ENCODE measurements at places on chromosomes 7 and 10.

- DNase-seq = no peak
Measured at GRCh38 chr10:68594405-68594804, 34.3 kb downstream of the TET1 start.

DNA sequence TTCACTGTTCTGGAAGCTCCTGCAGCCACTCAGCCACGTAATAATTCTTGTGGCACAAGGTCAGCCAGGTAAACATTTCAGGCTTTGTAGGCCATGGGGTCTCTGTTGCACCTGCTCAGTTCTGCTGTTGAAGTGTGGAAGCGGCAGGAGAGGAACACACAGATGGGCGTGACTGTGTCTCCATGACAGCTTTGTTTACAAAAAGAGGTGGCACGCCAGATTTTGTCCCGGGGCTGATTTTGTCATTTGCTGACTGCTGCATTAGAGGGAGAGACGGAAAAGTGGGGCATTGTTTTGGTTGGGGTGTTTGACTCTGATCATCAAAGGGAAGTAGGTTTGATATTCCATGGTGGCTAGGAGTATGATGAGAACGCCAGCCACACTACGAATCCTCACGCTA lies 103.1 kb downstream of the PRKAG2 start:
- no peak for DNase-seq

DNA sequence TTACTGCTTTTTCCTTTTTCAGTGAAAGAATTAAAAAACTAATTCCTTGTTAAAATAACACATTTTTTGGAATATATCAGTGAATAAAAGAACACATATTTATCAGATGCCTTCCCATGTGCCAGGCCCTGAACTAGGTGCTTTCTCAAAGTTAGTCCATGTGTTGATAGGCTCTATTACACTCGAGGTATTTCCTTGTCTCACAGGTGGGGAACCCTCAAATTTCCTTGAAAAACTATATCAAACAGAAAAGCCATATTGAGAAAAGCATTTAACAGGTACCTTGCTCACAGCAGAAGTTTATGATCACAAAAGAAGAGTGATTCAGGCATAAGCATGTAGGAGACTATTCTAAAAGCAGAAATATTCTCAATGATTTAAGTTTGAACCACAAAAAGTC lies 75.6 kb upstream of the OGDHL start:
- DNase-seq = no peak

DNA sequence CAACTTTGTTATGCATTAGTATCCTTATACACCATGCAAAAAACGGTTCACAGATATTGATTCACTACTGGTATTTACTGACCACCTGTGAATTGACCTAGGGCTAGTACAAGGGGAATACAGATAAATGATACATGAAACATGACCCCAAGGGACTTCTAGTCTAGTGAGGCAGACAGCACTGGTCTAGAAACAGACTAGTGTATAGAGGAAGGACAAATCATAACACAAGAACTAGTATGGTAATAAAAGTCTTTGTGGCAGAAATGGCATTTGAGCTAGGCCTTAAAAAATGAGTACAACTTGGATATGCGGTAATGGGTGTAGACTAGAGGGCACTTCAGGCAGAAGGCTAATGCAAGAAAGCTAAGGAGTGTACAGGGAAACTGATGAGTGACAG lies 86.6 kb downstream of the SLC25A13 start:
- no peak for DNase-seq

DNA sequence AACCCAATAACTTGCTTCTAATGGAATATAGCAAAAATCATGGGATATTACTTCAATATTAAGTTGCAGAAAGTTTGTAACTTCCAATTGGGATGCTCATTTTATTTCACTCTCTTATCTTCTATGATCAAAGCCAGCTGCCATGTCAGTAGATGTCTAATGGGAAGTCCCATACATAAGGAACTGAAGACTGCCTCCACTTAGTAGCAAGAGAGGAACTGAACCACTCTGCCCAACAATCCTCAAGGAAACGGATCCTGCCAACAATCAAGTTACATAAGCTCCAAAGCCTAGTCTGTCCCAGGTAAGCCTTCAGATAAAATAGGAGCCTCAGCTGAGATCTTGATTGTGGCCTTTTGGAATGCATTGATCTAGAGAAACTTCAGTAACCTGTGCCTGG lies 431.5 kb upstream of the PCDH15 start:
- DNase-seq = no peak

GRCh38 chr10:75062506-75063299 lies 48.8 kb upstream of the SAMD8 start:
- DNase-seq = peak; percentile 14

- DNase-seq = no peak
Measured at GRCh38 chr10:109966961-109967738, 40.6 kb upstream of the ADD3 start.

GRCh38 chr10:22670788-22671187 lies 43.6 kb downstream of the PIP4K2A start:
- peak; percentile 41 for DNase-seq

DNA sequence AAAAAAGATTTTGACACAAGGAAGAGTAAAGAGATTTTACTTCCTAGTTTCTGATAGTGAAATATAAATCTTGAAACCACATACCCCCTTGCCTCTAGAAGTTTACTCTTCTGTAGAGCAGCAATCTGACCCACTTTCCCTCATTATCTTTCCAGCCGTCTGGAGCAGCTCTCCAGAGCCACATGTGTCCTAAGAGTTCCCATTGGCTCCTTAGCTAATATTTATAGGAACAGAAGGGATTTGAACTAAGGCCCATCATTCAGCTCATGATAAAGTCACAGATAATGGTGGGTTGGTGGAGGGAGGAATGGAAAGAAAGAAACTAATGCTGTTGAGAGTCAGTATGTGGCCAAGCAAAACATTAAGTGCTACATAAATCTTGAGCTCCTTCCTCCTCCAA lies 121.8 kb downstream of the INHBA start:
- no peak for DNase-seq

DNA sequence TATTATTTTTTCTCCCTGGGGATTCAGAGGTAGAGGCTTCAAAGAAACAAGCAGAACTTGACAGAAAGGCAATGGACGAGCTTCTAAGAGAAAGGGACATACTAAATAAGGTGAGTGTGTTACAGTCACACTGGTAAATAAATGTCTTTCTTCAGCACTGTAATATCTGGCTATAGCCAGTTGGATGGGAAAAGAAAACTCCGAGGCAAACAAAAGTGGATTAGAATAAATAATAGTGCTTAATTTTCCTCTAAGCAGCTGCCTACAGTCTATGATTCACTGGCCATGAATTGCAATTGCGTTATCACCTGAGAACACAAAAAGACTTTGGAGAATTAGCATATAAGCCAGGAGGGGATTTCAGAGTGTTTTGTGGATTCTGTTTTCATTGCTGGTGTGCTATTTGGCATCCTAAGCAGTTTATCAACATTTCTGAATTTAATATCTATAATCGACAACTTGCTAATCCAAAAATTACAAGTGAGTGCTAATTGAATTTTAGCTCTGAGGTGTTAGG lies 23.2 kb downstream of the CFAP58 start:
- DNase-seq = no peak

GRCh38 chr10:91163269-91163868 lies 57.1 kb upstream of the PCGF5 start:
- DNase-seq = peak; percentile 23

GRCh38 chr10:113493195-113493594 lies 59.7 kb upstream of the HABP2 start:
- no peak for DNase-seq

DNA sequence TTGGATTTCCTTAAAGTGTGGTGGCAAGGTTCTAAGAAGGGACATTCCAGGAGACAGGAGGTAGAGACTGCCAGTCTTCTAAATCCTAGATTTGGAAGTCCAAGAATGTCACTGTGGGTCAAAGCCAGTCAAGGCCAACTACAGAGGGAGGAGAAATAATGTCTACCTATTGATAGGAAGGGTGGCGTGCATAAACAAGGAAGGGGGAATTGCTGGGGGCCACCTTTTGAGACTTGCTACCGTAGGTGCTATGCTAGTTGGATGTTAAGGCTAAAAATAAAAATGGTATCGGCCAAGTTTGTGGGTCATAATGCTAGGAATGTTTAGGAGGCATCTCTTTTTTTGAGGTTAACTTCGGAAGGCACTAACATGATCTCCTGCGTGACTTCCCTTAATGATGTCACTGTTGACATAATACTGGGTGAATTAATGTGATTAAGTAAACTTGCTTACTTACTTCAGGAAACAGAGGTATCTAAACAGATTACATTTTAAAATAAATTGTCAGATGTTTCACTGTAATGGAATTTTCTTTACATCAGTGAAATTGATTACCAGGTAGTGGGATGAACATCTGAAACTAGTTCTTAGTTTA lies 4.8 kb downstream of the BTRC start:
- no peak for DNase-seq

DNA sequence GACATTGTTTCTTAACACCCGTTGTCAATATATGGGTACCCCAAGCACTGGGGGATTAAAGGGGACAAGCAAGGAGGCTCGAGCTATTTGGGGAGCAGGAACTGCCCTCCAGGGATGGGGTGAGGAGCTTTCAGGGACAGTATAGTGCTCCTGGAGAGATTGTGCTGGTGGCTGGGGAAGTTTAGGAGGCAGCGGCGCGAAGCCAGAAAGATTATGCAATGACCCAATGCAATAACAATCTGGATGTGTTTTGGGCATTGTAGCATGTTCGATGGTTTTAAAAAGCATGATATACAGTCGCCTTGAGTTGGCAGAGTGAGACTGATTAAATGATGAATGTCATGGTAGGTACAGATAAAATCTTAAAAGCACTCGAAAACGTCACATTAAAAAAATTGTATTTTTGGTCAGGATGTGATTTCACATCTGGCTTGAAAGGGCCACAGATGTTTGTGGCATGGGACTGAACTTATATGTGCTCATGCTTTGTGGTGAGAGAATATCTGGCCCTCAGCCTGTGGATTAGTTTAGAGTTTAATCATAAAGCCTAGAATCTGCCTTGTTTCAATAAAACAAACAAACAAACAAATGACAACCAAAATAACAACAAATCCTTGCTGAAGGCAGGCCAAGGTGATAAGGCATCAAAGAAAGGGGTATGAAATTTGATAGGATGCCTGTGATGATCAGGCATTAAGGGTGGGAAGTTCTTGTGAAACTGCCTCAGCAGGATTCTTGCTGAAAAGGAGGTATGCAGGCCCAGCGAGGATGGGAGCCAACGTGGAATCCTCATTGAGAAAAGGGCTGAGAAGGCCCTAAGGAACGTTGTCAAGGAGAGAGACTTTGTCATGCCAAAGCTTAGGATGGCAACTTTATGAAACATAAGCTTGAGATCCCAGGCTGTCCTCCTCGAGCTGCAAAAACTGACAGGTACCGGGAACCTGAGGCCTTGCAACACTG lies 417.1 kb upstream of the KLF6 start:
- no peak for DNase-seq

DNA sequence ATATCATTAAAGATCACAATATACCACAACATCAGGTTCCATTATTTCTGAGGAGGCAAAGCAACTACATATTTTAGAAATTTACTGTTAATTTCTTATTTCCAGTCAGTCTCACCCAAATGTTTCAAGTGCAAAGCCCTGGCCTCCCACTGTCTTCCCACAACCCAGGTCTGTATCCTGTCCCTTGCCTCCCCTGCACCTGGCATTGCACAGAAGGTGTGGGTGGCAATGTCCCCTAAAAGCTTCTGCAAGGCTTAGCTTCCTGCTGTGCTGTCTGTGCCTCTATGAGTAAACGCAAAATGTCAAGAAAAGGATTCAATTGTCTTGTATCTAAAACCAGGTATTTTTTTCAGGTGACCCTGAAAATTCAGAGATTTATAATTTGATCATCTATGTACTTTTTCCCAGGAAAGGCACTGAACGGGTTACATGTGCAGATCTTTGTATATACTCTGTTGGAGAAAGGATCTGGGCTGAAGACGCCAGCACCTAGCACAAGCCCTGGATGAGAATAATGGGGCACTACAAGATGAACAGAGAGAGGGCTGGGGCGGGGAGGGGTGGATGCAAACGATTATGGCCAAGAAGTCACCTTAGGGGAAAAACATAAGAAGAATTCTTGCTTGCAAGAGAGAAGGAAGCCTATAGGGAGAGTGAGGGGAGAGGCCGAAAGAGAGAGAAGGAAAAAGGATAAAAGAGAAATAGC lies 3.1 kb upstream of the ANTXRL start:
- no peak for DNase-seq

DNA sequence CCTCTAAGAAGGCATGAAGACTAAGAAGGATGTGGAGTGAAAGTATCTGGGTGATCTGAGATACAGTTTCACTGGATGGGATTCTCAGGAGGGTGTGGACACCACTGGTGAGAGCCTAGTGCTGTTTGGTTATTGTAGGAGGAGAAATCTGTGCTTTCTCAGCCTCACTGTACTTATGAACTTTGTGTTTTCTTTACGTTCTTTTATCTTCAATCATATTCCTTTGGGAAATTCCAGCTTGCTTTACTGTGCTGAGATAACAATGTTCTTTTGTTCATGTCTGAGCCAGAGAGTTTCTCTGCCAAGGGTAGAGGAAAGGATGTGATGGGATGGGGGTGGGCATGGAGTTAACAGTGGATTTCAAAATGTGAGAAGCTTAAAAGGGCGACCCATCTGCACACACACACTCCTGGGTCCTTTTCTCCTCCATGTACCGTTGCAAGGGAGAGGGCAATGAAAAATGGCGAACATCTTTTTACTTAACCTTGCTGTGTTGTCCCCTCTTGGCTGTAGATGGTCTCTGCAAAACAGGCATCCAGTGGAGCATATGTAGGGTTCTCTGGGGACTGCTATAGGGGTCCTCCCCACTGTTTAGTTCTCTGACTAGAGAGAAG lies 25.0 kb upstream of the TAX1BP1 start:
- no peak for DNase-seq

- no peak for DNase-seq
Measured at GRCh38 chr7:6226194-6226799, 46.1 kb downstream of the CYTH3 start.

- DNase-seq = no peak
Measured at GRCh38 chr7:24409431-24410024, 125.5 kb downstream of the NPY start.

GRCh38 chr10:70758757-70759514 lies 26.2 kb downstream of the TBATA start:
- peak; percentile 95 for DNase-seq

GRCh38 chr10:60707841-60708240 lies 70.4 kb upstream of the CDK1 start:
- DNase-seq = no peak

DNA sequence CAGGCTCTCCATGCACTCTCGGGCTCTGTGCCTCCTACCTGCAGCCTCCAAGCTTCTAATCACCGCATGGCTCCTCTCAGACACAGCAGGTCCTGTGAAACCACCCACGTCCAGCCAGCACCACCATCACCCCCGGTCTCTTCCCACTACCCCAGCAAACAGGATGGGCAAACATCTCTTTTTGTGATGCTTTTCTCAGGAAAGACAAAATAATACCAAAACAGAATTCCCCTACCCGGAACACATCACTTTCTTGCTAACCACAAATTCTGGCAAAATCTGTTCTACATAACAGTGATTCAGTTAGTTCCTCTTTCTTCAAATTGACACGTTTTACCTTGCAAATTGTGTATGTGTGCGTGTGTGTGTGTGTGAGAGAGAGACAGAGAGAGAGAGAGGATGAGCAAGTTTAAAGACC lies 6.5 kb downstream of the SNX8 start:
- DNase-seq = no peak

- DNase-seq = no peak
Measured at GRCh38 chr10:30528429-30528786, 94.4 kb downstream of the MAP3K8 start.

GRCh38 chr7:674454-675410 lies 51.8 kb upstream of the DNAAF5 start:
- DNase-seq = no peak

All from spinal cord (tissue), 10 donors.